ENCODE measurements at places on chromosomes 1 and 21.

DNA sequence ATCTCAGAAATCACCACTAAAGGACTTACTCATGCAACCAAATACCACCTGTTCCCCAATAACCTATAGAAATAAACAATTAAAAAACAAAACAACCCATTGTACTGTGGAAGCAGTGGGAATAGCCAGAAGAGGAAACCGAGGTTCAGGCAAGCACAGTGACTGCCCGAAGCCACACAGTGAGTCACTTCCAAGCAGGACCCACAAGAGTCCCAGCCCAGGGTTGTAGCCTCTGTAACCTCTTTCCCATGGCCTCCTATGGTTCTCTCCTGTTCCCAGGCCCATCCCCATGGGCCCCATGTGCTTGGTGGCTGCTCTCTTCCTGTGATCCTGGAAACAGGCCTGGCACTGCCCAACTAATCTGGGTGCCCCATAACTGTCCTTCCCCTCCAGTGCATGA lies 29.0 kb upstream of the HTR1D start:
- peak; percentile 42 for DNase-seq

DNA sequence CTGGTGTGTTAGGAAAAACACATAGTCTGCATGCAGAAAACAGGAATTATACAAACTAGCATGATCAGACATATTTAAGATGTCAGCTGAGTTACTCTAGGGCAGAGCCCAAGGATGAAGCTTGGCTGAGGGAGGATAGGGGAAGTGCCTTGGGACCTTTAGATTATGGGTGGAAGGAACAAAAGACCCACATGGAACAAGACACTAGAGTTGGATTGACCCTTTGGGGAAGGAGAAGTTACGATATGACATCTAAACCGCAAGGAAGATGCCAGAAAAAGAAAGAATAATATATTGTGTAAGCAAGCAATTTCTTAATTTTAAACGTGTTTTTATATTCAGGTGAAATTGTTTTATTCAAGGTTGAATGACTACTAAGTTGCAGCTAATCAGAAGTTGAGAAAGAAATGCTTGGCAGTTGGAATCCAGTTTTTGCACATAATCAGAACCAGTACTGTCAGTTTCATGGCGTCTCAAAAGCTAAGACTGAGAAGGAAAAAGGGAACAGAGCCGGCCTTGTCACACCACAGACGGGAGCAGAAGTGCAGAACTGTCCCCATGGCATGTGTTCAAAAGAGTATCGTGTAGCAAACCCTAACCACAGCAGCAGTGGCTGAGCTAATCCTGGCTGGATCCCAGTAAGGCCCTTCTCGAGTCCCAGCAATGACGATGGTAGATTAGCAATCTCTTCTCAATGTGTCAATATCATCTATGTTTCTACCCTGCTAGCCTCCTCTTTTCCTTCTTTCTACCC lies 31.2 kb upstream of the IFNAR2 start:
- DNase-seq: no peak

DNA sequence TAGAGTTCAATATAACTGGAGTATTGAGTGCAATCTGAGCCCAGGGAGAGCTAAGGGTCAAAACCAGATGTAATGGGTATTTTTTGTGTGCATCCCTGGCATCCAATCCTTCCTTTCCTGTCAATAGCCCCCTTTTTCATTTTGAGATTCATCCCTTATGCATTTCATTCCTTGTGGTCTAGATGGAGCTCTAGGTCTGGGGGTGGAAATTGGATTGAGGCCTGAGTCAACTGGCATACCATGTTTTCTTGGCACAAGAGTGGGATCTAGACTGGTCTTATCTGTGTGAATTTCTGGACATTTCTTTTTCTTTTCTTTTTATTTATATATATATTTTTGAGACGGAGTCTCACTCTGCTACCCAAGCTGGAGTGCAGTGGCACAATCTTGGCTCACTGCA lies 67.3 kb upstream of the RAB3GAP2 start:
- no peak for DNase-seq

GRCh38 chr1:11784256-11784992 lies 21.3 kb downstream of the MTHFR start:
- no peak for DNase-seq

DNA sequence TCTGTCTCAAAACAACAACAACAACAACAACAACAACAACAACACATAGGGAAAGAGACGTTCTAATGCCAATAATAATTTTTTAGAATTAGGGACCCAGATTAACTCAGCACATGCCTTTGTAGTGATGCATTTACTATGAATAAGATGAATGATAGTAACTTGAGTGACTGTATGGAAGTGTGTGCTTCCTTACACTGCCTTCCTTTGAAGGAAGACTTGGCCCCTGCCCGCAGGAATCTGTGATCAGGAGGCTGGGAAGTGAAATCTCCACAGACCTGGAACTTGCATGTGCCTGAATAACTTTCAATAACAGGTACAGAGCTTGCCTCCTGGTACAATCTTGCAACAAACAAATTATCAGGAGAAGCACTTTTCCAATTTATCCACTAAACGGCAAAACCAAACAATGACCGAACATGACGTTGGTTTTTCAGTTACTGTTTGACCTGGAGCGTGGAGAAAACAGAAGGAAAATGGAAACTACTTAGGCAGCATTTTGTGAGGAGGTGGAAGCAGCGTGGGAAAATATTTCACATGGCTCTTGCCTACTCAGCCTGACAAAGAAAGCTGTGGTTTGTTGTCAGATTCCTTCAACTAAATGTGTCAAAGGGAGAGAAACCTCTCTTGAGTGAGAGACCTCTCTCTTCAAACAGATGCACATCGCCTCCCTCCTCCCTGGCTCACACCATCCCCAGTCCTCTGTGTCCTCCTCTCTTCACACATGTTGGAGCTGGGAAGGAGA lies 10.1 kb upstream of the ABCA4 start:
- DNase-seq: peak; percentile 70

DNA sequence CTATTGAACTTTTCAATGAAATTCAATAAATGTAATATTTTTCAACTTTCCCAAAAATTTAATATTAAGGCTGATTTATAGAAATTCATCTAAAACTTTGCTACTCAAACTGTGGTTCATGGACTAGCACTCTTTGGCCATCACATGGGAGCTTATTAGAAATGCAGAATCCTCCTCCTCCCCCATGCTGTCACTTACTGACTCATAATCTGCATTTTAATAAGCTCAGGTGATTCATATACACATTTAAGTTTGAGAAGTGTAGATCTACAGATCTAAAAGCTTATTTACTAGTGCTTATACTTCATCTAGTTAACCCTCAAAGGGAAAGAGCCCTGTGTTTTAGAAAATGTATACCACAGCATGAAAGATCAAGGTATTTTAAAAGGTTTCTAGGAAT lies 84.3 kb downstream of the HS2ST1 start:
- peak; percentile 15 for DNase-seq

DNA sequence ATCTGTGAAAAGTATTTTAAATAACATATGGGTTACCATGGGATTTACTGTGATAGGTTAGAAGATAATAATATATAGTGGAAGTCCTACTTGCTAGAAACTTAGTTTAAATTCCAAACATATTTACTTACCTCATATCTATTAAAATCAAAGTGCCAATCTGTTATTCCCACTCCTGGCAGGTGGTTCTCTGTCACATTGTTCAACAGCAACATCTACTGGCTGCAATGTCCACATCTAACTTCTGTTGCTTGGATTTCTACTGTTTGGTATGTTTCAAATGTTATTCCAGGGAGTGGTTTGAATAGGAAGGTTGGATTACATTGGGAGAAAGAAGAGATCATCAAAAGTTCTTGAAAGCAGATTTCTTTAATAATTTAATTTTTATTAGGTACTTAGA lies 122.5 kb upstream of the NCAM2 start:
- DNase-seq: no peak

GRCh38 chr1:54871275-54872035 lies 15.5 kb downstream of the DHCR24 start:
- DNase-seq: no peak

DNA sequence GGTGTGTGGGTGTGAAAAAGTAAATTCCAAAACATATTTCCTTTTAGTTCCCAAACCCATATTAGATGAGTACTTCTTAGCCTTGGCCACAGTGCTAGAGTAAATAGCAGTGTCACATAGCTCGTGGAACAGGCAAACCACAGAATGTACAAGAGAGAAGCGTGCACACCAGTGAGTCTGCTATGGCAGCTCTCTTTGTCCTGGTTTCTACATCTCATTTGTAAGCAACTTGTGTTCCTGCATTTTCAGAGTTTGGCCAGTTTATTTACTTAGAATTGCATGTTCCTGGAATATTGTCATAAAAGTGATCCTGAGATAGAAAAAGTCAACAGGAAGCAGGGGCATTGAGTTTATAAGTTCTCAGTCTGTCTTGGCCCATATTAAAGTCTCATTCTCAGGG lies 142.1 kb downstream of the DHRS3 start:
- DNase-seq: no peak

DNA sequence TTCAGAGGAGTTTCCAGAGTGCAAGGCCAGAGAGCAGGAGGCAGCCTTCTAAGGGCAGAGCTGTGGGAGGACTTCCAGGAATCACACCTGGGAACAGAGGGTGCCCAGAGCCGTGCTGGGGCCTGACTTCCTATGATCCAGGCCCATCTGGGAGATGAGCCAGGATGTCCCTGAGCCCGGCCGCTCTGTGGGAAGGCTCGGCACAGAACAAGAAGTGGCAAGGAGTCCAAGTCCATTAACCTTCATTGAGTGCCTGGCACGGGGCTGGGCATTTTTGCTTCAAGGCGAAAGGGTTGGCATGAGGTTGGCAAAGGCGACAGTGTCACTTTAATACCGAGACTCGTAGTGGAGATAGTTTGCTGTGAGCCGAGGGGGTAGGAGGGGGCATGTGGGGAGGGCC lies 18.2 kb downstream of the TMEM201 start:
- DNase-seq: no peak

- peak; percentile 76 for DNase-seq
Measured at GRCh38 chr1:28354121-28354520, 15.4 kb upstream of the PHACTR4 start.

DNA sequence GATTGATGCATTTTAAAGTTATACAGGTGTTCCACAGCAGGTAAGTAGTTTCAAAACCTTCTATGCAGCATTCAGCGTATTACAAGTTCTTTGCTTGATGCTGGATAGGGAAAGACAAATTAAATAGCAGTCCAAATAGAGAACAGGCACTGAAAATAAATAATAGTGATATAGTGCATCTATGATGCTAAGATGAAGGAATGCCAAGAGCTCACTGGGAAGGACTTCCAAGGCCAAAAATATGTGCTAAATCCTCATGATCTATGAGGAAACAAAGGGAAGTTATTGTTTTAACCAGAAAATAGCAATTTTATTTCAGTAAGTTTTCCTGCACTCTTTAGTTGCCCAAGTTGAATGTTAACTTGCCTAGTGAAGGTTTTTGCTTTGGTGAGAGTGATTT lies 127.8 kb upstream of the GREM2 start:
- no peak for DNase-seq

DNA sequence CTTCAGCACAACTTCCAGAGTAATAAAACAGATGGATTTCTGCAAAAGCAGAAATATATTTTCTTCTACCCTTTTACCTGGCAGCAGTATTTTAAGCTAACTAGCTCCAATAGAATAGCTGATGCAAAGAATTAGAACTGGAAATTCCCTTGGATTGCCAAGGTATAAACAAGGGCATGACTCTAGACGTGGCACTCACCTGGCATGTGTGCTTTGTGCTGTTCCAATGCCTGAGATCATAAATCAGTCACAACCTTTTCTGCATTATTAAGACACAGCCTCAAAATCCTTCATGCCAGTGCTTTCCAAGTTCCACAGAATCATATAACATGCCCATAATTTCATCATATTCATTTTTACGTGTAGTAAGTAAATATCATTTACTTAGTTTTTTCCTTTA lies 1048.7 kb downstream of the ADGRL2 start:
- DNase-seq: no peak

DNA sequence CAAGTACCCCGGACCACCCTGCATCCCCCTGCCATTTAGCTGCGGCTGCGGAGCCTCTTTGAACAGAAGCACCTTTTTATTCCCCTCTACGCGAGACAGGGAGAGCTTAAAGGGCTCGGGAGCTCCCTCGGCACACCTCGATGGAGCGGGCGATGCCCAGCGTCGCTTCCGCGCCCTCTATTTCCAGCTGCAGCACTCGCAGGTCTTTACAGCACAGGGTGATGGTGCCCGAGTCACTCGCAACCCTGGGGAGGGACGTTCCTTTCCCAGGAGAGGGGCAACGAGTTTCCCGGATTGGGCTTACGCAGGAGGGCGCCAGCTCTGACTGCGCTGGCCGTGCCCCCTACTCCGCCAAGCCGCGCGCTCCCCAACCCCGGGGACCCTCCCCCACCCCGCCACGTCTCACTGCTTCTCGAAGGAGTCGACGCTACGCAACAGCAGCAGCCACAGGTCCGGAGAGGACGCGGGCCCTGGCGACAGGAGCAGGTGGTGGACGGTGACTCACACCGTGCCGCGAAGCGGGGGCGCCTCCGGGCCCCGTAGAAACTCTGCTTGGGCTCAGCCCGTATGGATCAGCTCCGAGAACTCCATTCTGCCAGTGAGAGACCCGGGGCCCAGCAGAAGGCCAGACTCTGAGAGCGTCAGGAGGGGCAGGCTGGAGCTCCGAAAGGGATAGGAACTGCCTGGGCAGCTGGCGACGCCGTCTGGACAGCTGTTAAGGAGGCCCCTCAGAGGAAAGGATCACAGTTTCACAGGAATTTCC lies 5.8 kb upstream of the FAM167B start:
- DNase-seq: peak; percentile 73

DNA sequence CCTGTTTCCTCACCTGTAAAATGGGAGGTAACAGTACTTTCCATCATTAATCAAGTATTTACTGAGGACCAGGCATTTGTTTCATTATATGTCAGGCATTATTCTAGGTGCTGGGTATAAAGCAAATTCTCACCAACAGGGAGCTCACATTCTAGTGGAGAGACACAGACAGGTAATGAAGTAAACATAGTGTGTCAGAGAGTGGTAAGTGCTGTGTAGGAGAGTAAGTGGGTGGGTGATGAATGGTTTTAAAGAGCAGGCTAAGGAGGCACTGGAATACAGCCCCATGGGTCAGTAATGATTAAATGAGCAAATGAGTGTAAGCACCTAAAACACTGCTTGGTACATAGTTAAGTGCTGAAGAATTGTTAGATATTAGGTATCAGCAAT lies 60.4 kb downstream of the DNTTIP2 start:
- DNase-seq: no peak

- no peak for DNase-seq
Measured at GRCh38 chr1:8091691-8092090, 65.6 kb upstream of the ERRFI1 start.

DNA sequence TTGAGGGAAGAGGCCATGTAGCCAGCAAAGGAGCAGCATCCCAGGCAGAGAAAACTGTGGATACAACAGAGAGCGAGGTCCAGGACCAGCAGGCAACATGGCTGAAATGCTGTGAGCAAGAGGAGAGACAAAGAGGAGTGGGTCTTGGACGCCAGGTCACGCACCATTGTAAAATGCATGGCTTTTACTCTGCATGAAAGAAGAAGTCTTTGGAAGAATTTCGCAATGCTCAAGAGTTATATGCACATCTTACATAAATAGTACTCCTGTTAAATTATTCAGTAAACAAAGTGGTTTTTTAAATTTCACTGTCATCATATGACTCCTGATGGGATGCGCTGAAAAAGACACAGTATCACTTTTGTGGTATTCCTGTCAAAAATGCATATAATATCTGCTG lies 3.5 kb downstream of the CD244 start:
- no peak for DNase-seq

Measured in ELR (cell line).